ENCODE measurements at places on chromosomes 16 and 17.

GRCh38 chr17:50151041-50151936 is 812 bp upstream of the PPP1R9B start:
- DNase-seq = peak; percentile 40

- no peak for DNase-seq
Observed at GRCh38 chr17:39756380-39757079, 18.8 kb downstream of the GRB7 start.

DNA sequence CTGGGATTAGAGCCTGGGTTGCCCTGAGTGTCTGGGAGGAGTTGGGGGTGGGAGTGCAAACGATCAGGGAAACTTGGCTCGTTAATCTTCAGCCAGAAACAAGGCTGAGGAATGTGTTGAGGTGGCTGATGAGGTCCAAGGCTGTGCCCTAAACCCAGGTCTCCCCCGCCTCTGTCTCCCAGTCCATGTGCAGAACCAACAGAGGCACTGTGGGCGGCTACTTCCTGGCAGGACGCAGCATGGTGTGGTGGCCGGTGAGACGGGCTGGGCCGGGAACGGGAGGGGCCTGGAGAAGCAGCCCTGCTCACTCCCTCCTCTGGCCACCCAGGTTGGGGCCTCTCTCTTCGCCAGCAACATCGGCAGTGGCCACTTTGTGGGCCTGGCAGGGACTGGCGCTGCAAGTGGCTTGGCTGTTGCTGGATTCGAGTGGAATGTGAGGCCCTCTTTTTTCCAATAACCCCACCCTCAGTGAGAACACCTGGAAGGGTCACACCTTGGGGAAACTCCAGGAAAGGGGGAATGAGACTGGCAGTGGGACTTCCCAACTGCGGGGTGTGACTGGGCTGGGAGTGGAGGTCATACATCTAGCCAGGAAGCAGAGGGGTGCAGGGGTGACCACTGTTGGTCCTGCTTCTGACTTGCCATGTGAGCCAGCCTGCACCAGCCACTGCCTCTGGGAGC is 1.7 kb downstream of the SLC5A2 start:
- no peak for DNase-seq

DNA sequence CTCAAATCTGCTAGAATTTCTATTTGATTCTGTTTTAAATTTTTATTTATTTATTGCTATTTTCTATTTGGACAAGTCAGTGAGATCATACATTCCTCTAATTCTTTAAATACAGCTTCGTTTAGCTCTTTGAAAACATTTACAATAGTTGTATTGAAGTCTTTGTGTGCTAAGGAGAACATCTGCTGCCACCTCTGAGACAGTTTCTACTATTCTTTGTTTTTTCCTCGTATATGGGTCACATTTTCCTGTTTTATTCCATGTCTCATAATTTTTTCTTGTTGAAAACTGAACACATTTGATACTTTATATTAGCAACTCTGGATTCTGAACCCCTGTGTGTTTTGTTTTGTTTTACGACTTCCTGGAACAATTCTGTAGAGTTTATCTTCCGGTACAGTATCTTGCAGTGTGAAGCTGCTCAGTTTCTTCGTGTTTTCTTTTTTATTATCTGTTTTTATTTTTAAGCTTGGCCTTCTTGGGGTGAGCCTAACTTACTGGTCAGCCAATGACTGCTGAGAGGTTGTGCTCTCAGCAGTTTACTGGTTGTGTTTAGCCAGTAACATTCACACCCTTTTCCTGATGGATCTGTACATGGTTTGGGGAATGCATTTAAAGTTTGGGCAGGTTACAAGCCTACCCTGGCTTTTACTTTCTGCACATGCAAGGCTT is 99.0 kb downstream of the CA4 start:
- DNase-seq = no peak

- no peak for DNase-seq
Observed at GRCh38 chr16:15913046-15913698, 24.8 kb upstream of the CEP20 start.

GRCh38 chr17:47992216-47992615 is 21.3 kb downstream of the CDK5RAP3 start:
- no peak for DNase-seq

GRCh38 chr17:58329810-58330537 is 1.4 kb upstream of the TSPOAP1 start:
- no peak for DNase-seq

DNA sequence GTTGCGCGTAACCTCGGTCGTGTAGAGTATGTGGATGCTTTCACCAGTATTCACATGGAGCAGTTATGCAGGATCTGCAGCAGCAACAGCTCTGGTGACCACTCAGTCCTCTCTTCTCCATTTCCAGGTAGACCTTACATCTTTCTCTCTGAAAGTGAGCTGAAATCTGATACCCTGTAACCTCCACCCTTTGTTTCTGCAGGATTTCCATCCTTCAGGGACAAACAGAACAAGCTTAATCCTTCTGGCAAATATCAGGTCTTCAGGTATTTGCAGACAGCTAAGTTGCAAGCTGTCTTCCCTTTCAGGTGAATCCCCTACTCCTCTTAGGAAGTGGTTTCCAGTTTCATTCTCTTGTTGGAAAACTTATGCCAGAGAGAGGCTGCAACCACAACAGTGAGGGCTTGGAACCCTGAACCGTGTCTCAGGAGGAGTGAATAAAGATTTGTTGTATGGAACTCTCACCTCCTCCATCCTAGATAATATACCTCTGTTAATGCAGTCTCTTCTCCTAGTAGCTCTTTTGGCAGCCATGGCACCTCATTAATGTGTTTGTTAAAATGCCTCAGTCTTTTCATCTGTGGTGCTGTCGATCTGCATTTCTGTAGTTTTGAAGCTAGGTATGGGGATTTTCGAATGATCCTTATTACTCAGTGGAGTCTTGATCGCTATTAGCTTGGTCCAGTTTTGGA is 172.5 kb downstream of the PRKCA start:
- no peak for DNase-seq

Measured in NCI-H187 treated with DMSO at 0.1 percent for 48 hours (cell line).